SHP77 treated with DMSO at 0.1 percent for 48 hours (cell line): ENCODE measurements at places on chromosomes 11 and 22.

- DNase-seq: no peak
These were observed 219.9 kb downstream of the MN1 start for GRCh38 chr22:27581688-27582087.

DNA sequence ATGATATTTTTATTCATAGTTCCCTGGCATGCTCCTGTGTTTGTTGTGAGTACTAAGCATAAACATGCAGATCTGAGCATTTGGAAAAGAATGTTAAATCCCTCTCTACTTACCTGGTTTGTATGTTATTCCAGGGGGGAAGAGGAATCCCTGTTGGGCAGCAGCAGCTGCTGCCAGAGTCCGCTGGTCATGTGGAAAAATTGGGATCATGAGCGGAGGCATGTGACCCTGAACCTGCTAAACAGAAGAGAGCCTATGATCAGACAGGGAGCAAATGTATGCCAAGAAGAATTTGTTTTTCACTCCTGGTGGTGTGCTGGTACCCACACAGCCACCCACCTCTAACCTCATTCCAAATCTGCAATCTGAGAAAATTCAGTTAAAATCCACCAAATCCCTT, 244.7 kb downstream of the SOX6 start:
- DNase-seq: no peak

DNA sequence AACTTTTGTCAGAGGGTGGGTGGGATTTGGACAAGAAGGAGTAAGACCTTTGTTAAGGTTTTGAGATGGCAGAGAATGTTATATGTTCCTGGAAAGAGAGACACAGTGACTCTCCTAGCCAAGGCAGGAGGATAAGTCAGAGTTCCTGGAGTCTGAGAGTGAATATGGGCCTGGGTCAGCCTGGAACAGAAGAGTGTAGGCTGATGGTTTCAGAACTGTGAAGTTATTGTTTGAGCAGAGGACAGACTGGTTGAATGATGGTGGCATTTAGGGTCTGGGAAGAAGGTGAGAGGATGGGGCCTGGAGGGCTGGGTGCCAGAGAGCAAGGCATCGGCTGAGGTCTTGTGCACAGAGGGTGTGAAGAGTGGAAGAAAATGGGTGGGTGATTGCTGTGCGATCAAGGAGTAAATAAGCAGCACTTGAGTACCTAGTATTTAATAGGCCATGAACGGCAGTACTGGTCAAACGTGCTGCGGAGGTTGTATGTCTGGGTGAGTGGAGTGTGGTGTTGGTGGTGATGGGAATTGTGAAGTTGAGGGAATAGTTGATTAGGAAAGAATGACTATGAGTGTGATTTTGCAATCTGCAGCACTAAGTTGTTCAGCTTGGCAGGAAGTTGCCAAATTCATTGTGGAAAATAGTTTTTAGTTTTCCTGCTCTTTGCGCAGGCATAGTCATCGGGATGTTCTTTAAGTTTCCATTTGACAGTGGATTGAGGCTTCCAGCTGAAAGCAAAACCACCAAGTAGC, 1.8 kb downstream of the PANX1 start:
- no peak for DNase-seq

DNA sequence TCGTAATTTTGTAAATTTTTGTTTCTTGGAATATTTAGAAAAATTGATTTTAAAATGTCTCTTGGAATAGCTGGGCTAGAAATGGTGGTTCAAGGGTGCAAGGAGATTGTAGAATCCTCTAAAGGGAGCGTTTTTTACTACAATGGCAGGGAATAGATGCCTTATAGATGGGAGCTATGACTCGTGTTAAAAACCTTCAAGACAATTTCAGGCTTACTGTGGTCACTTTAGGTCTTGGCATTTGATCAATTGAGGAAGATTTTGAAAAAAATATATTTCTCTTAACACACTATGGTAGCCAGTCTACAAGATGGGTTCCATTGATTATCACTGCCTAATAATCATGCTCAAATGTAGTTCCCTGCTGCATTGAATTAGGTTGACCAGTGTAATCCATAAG, 25.0 kb downstream of the METTL15 start:
- no peak for DNase-seq

- peak; percentile 77 for DNase-seq
These were observed 32.2 kb downstream of the TRMU start for GRCh38 chr22:46367707-46368191.

DNA sequence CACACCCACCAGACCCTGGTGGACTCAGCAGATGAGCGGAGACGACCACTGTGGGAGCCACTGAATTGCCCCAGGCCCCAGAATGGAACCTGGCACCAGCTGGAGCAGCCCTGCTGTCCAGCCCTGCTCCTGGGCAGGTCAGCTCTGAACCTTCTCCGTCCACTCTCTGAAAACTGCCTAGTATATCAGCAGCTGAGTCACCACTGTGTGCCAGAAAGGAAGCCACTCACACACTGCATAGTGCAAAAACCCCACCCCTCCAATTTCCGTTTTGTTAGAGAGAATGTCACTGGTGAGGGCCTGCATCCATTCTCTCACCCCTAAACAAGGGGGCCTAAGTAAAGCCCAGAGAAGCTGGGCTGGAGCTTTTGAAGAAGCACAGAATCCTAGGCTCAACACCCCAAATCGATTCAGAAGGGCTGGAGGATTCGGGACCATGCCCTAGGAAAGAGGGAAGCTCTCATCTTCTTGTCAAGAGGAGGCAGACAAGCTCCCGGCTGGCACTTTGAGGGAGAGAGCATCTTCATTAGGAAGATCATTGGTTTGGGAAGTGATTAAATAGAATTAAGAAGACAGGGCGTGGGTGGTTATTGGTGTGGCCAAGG, 44.5 kb downstream of the GALNT18 start:
- DNase-seq: no peak

DNA sequence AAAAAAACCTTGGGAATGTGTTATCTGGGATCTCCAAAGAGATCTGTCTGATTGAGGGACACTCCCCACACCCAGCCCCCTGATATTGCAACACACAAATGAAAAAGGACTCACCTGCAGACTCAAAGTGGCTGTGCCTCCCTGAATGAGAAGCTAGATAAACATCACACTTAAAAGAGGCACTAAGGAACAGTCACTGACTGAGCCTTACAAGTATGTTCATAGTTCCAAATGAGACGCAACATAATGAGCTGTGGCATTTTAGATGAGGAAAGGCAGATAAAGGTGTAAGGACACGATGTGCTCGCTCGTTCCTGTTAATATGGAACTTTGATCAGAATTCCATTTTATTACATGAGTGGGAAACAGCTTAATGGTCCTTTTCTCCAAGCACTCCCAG, 21.0 kb upstream of the CFAP300 start:
- no peak for DNase-seq

DNA sequence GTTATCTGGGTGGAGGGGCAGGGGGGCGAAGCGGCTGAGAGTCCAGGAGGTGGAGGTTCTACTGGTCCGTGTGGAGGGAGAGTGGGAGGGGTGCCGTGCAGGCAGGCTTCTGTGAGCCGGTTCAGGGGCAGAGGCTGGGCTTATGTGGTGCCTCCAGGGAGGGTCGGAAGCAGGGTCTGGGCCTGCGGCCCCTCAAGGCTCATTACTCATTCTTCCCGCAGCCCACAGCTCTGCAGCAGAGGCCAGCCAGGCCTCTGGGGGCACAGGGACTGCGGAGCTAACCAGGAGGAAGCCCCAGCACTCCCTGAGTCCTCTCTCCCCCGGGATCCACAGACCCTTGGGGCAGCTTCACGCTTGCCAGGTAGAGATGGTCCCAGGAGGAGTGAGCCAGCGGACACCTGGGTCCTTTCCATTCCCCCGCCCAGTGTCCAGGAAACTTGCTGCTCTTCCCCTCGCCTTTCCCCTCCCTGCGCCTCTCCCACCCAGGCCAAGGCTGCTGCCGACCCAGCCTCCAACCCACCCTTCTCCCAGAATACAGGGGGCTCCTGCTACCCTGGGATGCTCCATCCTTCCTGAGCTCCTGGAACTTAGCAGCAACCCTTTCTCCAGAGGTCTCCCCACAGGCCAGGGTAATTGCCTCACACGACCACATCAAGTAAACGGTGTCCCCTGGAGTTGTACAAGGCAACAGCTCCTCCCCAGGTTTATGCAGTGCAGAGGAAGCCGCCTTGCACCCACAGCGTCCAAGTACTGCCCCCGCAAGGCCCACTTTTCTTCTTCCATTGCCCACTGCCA, 6.3 kb downstream of the NRXN2 start:
- no peak for DNase-seq

- no peak for DNase-seq
These were observed 71.4 kb downstream of the FANCF start for GRCh38 chr11:22554221-22554620.

- no peak for DNase-seq
These were observed 1302.8 kb upstream of the CNTN5 start for GRCh38 chr11:97717922-97718321.

GRCh38 chr11:76990628-76991027, 43.6 kb upstream of the B3GNT6 start:
- DNase-seq: no peak

- no peak for DNase-seq
These were observed 78.9 kb downstream of the KCNC1 start for GRCh38 chr11:17813391-17814059.

DNA sequence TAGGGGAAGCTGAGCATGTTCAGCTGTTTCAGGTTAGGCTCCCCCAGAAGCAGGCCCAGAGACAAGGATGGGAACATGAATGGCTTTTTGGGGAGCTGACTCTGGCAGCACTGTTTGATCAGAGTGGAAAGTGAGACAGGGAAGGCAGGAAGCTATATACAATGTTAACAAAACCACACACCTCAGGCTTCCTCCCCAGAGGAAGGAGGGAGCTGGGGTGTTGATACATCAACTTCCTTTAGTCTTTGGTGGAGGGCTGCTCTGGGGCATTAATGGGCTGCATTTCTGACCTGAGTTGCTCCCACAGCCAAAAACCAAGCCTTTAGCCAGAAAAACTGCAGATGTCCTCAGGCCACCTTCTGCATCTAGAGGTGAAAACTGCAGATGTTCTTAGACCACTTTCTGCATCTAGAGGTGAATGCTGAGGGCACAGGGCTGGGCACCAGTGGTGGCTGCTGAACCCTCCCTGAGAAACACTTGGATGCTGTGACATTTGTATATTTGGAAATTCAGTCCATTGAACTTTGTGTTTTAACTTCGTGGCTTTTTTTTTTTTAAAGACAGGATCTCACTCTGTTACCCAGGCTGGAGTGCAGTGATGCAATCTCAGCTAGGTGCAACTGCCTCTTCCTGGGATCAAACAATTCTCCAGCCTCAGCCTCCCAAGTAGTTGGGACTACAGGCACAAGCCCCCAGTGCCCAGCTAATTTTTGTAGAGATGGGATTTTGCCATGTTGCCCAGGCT, 49.9 kb downstream of the KIAA1671 start:
- no peak for DNase-seq

DNA sequence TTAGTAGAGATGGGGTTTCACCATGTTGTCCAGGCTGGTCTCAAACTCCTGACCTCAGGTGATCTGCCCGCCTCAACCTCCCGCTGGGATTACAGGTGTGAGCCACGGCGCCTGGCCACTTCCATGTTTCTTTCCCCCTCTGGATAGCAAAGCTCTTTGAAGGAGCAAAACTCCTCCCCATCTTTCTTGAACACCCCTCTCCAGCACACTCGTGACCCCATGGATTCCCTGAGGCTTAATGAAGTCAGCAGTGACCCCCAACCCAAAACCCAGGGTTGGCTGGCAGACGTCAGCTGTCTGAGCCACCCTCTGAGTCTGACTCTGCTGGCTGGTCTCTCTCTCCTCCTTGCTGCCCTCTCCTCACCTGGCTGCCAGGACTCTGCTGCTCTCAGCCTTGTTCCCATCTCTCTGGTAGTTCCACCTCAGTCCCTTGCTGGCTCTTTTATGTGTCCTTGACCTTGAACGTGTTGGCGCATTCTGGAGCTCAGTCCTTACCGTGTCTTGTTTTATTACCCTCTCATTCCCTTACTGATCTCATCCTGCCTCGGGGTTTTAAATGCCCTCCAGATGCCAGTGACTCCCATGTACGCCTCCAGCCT, 44.5 kb downstream of the PARVG start:
- DNase-seq: no peak

GRCh38 chr11:824292-824880, 3.3 kb upstream of the CRACR2B start:
- peak; percentile 45 for DNase-seq

DNA sequence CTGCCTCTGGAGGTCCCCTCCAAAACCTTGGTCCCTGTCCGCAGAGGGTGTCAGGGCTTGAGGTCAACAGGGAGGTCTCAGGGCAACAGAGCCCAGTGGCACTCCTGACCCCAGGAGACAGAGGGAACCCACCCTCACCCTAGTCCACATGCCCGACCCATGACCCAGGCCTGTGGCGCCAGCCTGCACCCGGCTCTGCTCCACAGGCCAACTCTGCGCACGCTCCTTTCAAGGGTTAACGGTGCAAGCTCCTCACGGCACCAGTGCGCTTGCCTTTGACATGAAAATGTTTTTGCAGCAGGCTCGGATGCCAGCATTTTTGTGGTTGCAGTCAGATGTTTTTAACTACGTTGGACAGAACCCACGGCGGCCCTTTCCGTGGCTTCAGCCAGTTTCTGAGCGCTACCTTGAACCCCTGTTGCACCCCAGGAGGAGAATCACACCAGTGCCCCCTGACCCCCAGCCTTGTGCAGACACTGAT, 68.6 kb downstream of the CDKN1C start:
- no peak for DNase-seq

DNA sequence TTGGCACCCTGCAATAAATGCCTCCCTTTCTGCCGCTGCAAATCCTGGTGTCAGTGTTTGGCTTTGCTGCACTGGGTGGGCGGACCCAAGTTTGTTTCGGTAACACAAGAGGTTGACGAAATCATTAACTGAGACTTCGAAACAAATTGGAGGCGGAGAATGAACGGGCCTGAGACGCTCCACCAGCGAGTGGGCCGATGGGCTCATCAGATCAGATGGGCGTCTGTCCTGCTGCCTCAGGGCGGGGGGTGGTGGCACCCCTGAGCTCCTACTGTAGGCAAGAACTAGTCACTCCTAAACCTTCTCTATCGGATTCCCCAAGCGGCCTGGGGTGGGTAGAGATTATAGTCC, 918 bp upstream of the CAPN5 start:
- no peak for DNase-seq
